Cardiac septum (tissue), 1 donor: ENCODE measurements at places on chromosomes 4 and X. TPM values are rescaled to one million over a fixed set of nuclear protein-coding genes. Genes with fewer than 3 reads are reported as not detected.

GRCh38 chr4:137966504-137966903 is 275.6 kb downstream of the SLC7A11 start:
- DNase-seq, result no peak

DNA sequence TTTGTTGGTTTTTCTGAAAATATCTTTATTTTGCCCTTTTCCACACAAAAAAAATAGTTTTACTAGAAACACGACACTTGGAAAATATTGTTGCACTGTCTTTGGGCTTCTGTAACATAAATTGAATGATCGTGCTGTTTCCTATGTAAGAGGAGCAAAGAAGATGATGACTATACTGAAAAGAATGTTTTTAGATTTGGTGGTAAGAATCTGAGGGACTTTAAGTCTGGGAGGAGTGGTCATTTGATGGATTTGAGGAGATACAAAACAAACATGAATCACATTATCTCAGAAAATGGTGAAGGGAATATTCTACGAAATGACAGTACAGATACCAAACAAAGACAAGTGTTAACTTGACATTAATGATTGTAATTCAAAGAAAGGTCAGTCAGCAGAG is 328.8 kb downstream of the ADAM29 start:
- no peak for DNase-seq

DNA sequence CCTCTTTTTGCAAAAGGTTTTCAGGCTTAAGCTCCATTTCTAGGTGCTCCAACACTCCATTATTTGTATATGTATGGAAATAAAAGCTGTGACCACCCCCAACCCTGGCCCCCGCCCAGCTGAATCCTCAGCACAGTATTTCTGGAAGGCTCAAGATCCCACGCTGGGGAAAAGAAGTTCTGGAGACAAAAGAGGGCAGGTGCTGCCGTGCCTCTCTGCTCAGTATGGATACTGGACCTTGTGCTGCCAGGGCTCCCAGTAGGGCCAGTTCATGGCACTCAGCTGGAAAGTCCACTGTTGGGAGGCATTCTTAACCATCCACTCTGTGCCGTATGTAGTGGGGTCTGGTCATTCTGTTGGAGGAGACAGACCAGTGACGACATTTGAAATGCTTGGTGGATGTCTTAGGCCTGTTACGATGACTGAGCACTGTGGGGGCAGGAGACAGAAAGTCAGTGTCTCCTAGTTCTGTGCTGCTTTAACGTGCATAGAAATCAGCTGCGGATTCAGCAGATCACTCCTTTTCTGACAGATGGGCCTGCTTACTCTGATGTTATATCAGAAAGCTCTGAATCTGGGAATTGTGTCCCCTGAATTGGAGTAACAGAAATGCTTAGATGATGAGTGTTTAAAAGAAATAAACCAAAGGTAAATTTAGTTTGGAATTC is 48.4 kb upstream of the MSANTD1 start:
- no peak for DNase-seq

HTN3 gene
- total RNA-seq, result not detected

UCP1 gene
- not detected for total RNA-seq
